Kidney (tissue), 22 donors: ENCODE measurements at places on chromosomes 6 and 20. TPM values are rescaled to one million over a fixed set of nuclear protein-coding genes. Genes with fewer than 3 reads are reported as not detected.

Gene FGD2
- 0.97 TPM for polyA plus RNA-seq

DNA sequence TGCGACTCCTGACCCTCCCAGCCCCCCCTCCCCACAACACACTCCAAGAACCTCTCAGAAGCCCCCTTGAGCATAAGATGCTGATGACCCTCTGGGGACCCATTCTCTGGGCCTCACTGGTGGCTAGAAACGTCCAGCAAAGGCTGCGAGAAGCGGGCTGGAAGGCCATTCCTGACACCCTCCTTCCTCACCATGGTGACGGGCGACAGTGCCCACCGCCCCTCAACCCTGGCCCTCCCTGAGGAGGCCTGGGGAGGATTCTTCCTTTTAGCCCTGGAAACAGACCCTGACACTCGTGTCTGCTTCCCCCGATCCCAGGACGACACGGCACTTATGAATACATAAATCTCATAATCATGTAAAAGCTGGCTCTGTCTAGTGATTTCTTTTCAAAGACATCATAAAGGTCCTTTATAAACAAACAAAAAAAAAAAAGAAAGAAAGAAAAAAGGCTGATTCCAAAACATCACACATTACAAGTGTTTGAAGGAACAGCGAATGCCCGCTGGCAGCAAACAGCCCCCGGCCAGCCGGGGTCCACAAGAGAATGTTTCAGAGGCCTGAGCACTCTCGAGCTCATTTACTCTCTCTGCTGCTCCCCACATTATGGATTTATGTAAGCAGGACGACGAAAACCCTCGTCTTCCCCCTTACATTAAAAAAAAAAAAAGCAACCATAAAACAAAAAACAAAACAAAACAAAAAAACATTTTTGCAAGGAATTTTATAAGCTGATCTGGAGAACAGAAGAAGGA, 40.7 kb downstream of the PREX1 start:
- DNase-seq = no peak

DNA sequence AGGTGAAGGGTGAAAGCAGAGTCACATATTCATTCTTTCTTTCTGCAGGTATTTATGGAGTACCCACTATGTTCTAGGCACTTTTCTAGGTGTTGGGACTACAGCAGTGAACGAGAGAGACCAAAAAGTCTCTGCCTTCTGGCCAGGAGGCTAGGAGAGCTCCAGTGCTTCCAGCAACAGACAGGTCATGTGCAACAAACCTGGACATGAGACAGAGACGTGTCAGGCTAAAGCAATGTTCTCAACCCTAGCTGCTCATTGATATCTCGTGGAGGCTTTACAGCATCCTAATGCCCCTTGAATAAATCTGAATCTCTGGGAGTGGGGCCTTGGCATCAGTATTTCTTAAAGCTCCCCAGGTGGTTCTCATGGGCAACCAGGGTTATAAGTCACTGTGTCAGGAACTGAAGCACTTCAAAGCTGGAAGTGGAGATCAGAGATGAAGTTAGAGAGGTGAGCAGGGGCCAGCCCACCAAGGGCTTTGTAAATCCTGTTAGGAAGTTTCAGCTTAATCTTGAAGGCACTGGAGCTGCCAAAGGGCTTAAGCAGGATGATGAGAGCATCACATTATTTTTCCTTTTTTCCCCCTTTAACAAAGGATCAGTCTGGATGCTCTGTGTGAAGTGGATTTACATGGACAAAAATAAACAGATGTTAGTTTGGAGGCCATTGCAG, 13.0 kb upstream of the TBCC start:
- DNase-seq = no peak

Gene KHDC1L
- polyA plus RNA-seq = not detected

- DNase-seq = no peak
Measured at GRCh38 chr6:130962966-130963365, 100.1 kb downstream of the EPB41L2 start.

Gene GRM1
- polyA plus RNA-seq = 0.82 TPM

DNA sequence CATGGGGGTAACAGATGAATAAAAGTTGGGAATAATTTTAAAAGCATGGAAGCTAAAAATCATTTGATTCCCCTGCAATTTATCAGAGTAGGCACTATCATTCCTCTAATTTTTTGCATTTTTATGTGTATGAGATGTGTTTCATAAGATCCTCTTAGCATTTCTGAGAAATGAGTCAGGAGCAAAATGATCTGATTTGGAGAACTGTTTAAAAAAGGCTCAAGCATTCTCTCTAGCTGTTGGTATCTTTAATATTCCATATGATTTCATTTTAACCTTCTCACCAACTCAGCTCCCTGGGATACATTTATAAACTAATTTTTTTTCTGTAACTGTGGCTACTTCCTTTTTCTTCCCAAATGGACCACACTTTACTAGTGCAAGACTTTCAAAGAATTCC, 60.9 kb downstream of the MCHR2 start:
- no peak for DNase-seq

- peak; percentile 27 for DNase-seq
Measured at GRCh38 chr6:166466178-166467122, 83.7 kb upstream of the MPC1 start.

Gene DACT2
- polyA plus RNA-seq = 4.8 TPM

Gene PHACTR2
- 3.5 TPM for polyA plus RNA-seq

Gene LTB
- 6.6 TPM for polyA plus RNA-seq

GRCh38 chr6:101290346-101290745, 103.2 kb upstream of the GRIK2 start:
- DNase-seq = no peak

GRCh38 chr6:147506704-147507114, 1.8 kb upstream of the SAMD5 start:
- DNase-seq = peak; percentile 66

DNA sequence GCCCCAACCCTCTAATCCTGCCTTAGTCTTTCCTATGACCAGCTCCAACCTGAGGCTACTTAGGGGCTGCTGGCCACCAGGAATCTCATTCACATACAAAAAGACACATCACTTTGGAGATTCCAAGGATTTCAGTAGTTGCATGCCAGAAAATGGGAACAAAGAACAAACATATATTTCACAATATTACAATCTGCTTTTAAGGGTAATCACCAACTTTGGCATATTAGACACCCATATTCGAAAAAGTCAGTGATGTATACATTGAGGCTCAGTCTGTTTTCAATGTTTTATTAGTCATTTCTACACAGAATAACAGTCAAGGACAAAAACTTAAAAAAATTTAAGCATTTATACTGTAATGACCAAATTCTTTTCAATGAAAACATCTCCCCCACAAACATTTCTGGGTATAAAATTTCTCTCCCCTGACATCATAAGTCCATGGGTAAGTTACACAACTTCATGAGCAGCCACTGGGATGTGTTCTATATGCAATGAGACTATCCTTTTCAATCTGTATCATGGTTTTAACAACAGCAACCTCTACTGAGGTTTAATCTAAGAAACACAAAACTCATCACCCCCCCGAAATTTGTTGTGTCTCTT, 103.5 kb downstream of the MAP7 start:
- DNase-seq = no peak

DNA sequence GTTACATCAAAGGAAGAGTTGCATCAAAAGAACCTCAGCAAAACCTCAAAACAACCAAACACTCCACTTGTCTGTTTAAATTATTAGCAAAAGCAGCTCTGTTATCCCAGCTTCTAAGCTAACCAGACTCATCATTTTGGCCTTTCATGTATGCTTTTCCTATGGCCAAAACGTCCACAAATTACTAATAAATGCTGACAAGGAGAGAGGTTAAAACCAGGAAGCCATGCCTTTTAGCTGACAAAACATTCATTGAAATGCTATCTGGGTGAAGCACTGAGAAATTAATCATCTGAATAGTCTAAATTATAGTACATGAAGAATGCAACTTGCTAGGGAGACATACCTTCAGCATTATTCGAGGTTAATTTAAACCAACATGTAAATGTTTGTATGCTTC, 80.6 kb downstream of the LAMA2 start:
- DNase-seq = peak; percentile 15

GRCh38 chr6:155473741-155474140, 18.1 kb upstream of the NOX3 start:
- no peak for DNase-seq

DNA sequence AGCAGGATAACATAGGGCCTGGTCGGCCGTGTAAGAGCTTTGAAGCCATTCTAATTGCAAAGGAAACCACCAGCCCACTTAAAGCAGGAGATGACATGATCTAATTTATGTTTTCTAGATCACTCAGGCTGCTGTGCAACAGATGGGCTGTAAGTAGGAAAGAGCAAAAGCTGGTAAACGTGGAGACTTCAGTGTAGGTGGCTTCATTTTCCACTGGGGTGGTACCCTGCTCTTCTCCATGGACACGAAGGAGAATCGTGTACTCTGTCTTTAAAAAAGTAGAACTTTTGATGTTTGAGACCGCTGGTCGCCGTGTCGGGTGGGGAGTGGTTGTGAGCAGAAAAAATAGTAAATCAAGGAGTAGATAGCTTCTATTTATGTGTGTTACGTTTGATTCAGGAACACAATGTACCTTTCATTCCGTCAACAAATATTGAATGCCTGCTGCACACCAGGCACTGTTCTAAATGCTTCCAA, 6.4 kb downstream of the CASS4 start:
- no peak for DNase-seq

DNA sequence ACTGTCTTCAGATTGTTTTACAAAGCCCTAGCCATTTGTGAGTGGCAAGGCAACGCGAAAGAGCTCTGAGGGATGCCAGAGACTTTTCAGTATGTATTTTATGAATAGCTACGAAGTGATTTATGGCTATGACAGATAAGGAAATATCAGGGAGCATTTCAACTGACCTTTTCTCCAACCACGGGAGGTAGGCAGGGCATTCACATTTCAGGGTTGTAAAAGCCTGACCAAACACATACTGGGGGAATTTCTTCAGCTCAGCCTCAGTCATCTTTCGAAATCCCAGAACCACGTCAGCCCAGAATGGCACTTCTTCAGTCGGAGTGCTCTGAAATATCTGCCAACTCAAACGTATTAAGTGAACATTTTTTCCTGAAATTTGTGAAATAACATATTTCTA, 10.8 kb downstream of the DDO start:
- no peak for DNase-seq

DNA sequence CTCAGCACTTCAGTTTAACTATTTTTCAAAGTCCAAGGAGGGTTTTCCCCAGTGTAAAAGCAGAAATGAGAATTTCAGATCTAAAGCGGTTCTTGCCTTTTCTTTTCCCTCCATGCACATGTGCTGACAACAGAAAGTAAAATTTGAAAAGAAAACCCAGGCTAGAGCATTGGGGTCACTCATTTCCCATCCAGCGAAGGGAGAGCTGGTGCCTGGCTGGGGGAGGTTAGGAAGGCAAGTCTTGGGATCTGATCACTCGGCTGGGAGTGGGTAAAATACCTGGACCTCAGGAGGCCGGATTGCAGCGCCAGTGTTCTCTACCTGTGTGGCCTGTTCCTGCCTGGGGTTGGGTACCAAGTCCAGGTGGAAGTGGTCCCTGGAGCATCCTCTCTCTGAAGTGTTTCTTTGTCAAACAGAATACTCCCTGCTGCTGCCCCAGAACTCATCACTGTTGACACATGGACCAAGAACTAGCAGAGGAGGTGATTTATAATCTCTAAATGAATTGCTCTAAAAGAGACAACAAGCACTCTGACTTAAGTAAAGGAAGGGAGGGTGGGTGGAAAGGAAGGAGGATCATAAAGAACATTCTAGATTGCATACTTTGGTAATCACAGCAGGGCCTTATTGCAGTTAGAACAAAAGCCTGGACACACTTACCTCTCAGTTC, 136.0 kb downstream of the MTHFD1L start:
- no peak for DNase-seq

GRCh38 chr6:139839506-139840156, 465.2 kb upstream of the CITED2 start:
- DNase-seq = no peak

DNA sequence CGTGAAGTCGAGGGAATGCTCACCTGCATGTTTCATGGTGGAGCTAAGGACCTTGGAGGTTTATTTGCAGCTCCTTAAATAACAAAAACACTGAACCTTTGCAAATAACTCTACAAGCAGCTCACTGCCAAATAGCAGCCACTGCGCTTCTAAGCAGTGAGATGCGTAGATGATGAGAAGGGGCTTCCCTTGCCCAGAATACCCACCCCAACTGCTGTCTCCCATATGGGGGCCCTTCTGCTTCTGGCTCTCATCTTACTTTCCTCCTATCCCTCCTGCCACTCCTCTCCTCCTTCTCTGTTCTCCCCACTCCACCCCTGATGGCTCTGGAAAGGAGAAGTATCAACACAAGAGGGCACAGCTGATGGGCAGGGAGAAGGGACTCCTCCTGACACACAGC, 193.3 kb upstream of the SSTR4 start:
- DNase-seq = no peak

- DNase-seq = no peak
Measured at GRCh38 chr6:168116438-168116974, 37.5 kb upstream of the FRMD1 start.

DNA sequence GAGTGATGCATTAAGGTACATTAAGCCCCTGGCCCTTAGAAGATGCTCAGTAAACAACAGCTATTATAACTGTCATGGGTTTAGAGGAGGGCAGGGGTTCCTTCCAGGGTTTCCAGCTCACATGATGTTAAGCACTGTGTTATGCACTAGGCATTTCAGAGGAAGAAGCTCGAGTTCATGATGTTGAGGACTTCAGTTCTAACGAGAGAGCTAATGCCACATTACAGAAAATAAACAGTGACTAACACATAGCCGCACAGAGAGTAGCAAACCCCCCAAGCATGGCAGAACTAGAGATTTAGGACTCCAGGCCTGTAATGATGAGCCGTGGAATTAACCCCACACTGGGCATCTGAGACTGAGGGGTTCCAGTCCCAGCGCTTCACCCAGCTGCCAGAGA, 105.2 kb downstream of the UNC5CL start:
- no peak for DNase-seq

DNA sequence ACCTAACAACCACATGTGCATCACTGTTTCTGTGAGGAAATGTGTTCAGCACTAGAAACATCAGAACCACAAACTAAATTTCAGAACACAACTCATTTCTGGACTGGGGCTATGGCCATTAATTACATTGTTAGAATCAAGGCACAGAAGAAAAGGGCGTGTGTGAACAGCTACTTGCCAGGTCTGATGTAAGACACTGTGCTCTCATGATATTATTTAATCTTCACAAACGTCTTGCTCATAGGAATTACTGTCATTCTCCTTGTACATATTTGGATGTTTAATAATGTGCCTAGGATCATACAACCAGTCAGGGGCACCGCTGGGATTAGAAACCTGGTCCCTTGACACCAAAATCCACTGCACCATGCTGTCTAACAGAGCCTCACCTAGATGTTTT, 14.8 kb downstream of the ADGRF1 start:
- no peak for DNase-seq

GRCh38 chr6:104182811-104183210, 676.9 kb downstream of the HACE1 start:
- no peak for DNase-seq

DNA sequence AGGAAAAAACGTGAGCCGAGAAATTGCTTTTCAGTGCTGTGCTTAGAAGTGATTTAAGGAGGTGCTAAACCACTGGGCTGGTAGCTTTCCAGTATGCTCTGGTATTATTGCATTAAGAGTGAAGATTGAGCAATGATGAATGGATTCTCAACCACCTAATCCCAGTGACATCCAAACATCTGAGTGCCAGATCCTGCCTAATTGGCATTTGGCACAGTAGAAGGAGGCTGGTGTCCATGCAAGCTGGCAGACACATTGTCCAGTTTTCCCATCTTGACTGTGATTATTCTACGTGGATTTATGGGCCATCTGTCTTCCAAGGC, 398.0 kb upstream of the PLCB4 start:
- DNase-seq = no peak

Gene HS3ST5
- not detected for polyA plus RNA-seq

Gene TFAP2D
- polyA plus RNA-seq = not detected

Gene CNPY3
- polyA plus RNA-seq = 40.1 TPM
